ENCODE measurements at places on chromosomes 7 and 10.

DNA sequence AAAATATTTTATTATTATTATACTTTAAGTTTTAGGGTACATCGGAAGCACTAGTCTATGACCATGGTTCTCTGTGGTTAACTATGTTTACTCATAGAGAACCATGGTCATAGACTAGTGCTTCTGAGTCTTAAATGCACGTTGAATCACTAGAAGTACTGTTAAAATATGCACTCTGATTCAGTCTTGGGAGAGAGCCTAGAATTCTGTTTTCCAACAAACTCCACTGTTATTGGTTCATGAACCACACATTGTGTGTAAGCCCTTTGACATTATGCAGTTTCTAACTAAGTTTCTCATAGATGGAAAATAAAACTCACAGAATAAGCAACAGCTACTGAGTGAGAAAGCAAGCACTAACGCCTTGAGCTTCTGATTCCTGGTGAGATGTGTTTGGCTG, 1120.6 kb downstream of the SORCS1 start:
- no peak overlapping the region for H3K27ac ChIP-seq
- H3K4me1 ChIP-seq = no peaks in the 10 kb centered on the region
- no peak for DNase-seq
- no peak overlapping the region for H3K4me3 ChIP-seq
- H3K36me3 ChIP-seq = no peaks in the 10 kb centered on the region

- no peak overlapping the region for H3K4me3 ChIP-seq
- peaks cover 11% of the 10 kb centered on the region for H3K27me3 ChIP-seq
- H3K36me3 ChIP-seq = peaks cover 5% of the 10 kb centered on the region
- DNase-seq = no peak
- peaks cover 13% of the 10 kb centered on the region for H3K4me1 ChIP-seq
These were observed 3.8 kb upstream of the DMTF1 start for GRCh38 chr7:87148332-87148955.

DNA sequence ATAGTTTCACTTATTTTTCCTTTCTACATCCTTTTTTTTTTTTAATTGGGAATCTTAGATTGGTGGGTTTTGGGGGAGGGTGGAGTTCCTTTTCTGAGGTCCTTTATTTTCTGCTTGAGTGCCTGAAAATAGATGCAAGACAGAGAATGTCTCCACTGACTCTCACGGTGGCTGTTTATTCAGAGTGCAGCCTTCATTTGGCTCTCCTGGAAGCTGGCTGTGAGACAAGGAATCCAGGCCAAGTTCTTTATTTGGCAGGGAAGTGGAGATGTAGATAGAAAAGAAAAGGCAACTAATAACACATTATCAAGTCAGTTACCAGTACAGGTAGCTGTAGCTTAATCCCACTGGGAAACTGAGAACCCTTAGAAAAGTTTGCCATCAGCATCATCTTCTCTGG, 118.6 kb downstream of the CNTNAP2 start:
- no peaks in the 10 kb centered on the region for H3K36me3 ChIP-seq
- no peak overlapping the region for H3K4me3 ChIP-seq
- no peak for DNase-seq
- H3K27ac ChIP-seq = no peak overlapping the region
- no peaks in the 10 kb centered on the region for H3K4me1 ChIP-seq

GRCh38 chr7:39826166-39826565, 123.9 kb upstream of the CDK13 start:
- H3K4me1 ChIP-seq = peaks cover 14% of the 10 kb centered on the region
- H3K4me3 ChIP-seq = no peak overlapping the region
- no peak for DNase-seq
- H3K27me3 ChIP-seq = no peaks in the 10 kb centered on the region

DNA sequence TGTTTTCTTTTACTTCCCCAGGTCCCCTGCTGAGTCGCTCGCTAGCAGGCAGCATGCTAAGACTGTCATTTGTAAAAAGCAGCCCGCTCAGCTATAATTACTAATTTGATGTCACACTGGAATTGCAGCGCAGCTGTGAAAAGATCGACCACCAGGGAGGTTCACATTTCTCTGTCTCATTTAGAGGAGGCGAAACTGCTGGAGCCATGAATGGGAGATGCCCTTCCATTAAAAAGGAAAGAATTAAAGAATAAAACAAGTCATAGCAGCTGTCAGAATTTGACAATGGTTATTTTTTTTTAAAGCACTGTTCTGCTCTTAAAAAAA, 153.5 kb downstream of the PIP4K2A start:
- H3K27ac ChIP-seq = no peak overlapping the region
- no peak overlapping the region for H3K4me3 ChIP-seq
- H3K27me3 ChIP-seq = peaks cover 5% of the 10 kb centered on the region
- H3K36me3 ChIP-seq = peaks cover 22% of the 10 kb centered on the region
- peaks cover 17% of the 10 kb centered on the region for H3K4me1 ChIP-seq
- no peak for DNase-seq

GRCh38 chr10:22436526-22436892, 91.2 kb downstream of the SPAG6 start:
- peak overlapping the region; percentile 74 for H3K4me3 ChIP-seq
- no peak for DNase-seq
- H3K36me3 ChIP-seq = peaks cover 4% of the 10 kb centered on the region
- H3K27ac ChIP-seq = no peak overlapping the region
- peaks cover 15% of the 10 kb centered on the region for H3K27me3 ChIP-seq

GRCh38 chr10:106643473-106643872, 521.0 kb downstream of the SORCS1 start:
- H3K27me3 ChIP-seq = no peaks in the 10 kb centered on the region
- H3K4me3 ChIP-seq = no peak overlapping the region
- no peak overlapping the region for H3K27ac ChIP-seq
- H3K36me3 ChIP-seq = no peaks in the 10 kb centered on the region
- no peaks in the 10 kb centered on the region for H3K4me1 ChIP-seq

DNA sequence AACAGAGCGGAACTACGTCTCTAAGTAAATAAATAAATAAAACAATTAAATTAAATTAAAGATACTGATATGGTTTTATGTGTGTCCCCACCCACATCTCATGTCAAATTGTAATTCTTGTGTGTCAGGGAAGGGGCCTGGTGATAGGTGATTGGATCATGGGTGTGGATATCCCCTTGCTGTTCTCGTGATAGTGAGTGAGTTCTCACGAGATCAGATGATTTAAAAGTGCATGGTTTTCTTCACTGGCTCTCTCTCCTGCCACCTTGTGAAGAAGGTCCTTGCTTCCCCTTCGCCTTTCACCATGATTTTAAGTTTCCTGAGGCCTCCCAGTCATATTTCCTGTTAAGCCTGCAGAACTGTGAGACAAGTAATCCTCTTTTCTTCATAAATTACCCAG, 29.0 kb upstream of the OGDHL start:
- no peaks in the 10 kb centered on the region for H3K36me3 ChIP-seq
- no peak overlapping the region for H3K4me3 ChIP-seq
- peaks cover 19% of the 10 kb centered on the region for H3K4me1 ChIP-seq

DNA sequence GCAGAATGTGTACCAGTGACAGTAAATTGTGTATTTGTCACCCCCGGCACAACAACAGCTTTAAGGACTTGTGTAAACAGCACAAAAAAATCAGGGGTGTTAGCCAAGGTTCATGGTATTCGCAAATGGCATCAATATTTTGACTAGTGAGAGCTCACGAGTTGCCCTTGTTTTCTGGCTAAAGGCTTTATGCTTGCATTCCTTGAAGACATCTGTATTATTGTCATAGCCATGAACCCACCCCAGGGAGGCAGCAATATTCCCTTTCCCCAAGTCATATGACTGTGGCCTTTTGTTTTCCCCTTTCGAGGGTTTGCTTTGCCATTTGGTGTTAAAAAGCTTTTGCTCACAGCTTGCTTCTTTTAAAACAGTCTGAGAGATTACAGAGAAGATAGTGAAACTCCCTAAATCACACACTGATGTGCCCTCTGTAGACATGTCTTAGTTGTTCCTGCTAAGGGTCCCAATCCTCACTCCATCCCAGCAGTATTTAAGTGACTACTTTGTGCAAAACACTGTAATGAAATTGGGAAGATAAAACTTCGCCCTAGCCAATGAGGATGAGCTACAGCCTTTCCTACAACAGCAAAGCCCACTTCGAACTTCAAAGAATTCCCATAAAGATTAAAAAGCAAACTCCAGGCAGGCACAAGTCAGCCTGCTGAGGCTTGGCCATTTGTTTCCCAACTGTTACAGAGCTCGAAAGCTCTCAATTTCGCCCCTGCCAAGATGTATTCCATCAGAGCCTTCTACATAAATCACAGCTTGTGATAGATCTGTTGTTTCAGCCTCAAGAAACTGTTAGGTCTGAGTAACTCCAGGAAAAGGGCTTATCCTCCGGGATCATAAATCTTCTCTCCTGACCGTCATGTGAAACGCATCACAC, 172.3 kb downstream of the ADAM12 start:
- no peak overlapping the region for H3K27ac ChIP-seq
- no peak for DNase-seq
- H3K27me3 ChIP-seq = no peaks in the 10 kb centered on the region
- no peak overlapping the region for H3K4me3 ChIP-seq
